NCI-H345 (cell line): ENCODE measurements at places on chromosomes 2 and 18.

DNA sequence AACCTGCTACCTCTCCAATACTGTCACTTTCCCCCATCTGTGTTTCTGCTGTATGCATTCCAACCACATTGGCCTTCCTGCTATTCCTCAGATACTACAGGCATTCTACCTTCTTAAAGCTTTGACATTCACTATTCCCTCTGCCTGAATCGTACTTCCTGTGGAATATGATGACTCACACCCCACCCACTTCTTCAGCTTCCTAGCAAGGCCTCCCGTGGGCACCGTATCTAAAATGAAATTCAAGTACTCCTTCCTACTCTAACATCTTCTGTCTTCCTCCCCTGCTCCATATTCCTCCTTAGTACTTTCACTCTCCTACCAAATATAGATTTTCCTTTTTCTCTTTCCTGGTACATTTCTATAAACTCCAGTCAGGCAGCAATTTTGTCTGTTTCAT lies 710.4 kb downstream of the RNF144A start:
- DNase-seq, result no peak

DNA sequence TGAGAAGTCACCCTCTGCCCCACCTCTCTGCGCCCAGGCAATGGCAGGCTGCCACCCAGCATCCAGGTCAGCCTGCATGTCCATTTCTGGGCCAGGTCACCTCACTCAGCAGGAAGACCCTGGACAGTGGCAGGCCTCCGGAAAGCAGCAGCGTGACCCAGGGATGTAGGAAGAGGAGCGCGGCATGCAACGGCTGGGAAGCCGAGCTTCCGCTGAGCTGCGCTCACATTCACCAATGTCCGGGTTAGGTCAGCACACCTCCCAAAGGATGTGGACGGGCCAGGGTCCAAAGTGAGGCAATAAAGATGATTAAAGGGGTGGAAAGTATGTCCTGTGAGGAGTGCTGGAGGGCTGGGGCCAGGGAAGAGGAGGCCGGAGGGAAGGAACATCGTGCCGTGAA lies 174.5 kb downstream of the CTIF start:
- no peak for DNase-seq

- no peak for DNase-seq
These were observed 119.2 kb upstream of the SLC39A10 start for GRCh38 chr2:195537811-195538210.

GRCh38 chr2:76692908-76693307 lies 829.3 kb downstream of the LRRTM4 start:
- DNase-seq, result no peak

- no peak for DNase-seq
These were observed 183.7 kb upstream of the COPS8 start for GRCh38 chr2:236901956-236902355.

GRCh38 chr2:101900375-101900774 lies 91.4 kb upstream of the IL1R2 start:
- no peak for DNase-seq

GRCh38 chr2:8797682-8798081 lies 39.7 kb downstream of the KIDINS220 start:
- DNase-seq, result no peak

GRCh38 chr2:203875471-203875870 lies 7.9 kb downstream of the CTLA4 start:
- no peak for DNase-seq

DNA sequence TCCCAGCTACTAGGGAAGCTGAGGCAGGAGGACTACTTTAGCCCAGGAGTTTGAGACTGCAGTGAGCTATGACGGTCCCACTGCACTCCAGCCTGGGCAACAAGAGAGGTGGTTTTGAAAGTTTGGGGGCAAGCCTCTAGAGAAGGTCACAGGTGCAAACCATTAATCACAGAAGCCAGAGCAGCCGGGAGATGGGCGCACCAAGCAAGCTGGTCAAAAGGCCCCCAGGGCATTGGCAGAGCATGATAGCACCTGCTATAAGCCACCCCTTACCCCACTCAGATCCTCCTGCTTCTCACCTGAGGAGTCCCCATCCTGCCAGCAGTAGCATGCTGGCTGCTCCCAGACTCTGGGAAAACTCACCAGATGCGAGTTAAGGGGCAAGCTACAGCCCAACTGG lies 116.1 kb upstream of the RAB12 start:
- DNase-seq, result no peak

- no peak for DNase-seq
These were observed 292.0 kb downstream of the ZNF804A start for GRCh38 chr2:184890311-184890710.

DNA sequence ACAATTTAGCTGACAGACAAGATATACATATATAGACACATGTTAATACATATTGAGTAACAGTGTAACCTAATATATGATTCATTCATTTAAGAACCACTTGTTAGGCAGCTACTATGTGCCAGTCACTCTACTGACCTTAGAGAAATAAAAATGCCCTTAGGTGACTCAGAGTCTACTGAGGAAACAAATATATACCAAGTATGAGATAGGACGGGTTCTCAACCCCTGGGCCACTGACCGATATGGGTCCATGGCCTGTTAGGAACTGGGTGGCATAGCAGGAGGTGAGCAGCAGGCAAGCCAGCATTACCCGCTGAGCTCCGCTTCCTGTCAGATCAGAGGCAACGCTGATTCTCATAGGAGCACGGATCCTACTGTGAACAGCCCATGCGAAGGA lies 14.8 kb downstream of the STRN start:
- no peak for DNase-seq

DNA sequence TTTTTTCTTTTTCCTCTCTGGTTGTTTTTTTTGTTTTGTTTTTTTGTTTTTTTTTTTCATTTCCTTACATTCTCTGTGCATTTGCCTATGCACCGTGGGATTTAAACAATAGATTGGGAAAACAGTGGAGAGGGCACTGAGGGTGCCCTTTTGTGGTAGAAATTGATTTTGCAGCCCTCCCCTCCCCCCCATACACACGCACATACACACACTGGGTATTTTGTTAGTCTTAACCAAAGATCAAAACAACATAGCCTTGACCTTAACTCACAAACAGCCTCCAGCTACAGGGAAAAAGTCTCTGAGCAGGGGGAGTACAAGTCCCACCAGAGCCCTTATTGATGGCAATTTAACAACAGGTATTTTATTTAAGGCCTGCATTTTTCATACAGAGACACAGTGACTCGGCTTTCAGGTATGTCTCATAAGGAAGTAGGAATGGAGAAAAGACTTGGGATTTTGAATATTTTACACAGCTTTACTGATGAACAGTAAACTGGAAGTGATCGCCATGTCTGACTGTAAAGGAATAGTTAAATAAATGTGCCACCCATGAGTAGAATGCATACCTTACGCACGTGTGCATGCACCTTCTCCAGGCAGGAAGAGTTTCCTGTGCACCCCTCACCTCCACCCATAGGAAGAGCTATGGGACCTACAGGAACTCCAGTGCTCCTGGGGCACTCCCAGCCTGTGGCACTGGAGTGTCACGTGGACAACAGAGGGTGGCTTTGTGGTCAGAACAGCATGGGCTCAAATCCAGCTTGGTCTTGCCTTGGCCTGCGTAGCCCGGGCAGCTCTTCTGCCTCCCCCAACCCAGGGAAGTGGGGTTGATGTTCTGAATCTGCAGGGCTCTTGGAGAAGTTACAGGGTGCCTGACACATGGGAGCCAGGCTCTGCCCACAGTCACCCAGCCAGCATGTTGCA lies 266.4 kb downstream of the ANAPC1 start:
- no peak for DNase-seq

DNA sequence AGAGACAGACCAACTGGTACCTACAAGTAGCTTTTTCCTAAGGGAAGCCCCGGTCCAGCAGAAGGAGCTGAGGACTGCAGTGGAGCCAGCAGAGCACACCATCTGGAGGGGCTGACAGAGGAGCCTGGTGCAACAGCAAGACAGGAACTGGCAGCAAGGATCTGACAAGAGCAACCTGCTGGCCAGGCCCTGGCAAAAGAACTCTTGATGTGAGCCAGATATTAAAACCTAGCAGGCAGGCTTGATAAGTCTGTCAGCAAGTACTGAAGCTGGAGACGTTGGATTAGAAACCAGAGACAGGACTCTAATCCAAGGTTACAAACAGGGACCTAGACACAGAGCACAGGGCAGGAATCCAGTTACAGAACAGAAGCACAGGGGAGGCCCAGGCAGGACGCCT lies 260.7 kb upstream of the MGAT5 start:
- DNase-seq, result no peak

GRCh38 chr2:103823847-103824246 lies 1030.1 kb upstream of the POU3F3 start:
- peak; percentile 92 for DNase-seq

DNA sequence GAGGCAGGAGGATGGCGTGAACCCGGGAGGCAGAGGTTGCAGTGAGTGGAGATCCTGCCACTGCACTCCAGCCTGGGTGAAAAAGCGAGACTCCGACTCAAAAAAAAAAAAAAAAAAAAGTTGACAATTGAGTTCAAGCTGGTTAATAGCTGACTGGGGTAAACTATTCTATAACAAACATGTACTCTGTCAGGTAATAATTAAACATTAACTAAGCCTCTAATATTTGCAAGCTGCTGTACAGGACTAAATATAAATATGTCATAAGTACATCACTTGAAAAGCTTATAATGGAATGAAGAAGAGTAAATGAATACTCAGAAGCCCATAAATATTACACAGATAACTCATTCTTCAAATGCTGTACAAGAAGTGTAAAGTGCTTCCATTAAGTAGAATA lies 190.4 kb upstream of the CRIM1 start:
- no peak for DNase-seq

- no peak for DNase-seq
These were observed 18.8 kb downstream of the COX7A2L start for GRCh38 chr2:42342061-42342794.

- DNase-seq, result no peak
These were observed 230.7 kb downstream of the TXNL1 start for GRCh38 chr18:56407646-56408180.

GRCh38 chr2:12824778-12825379 lies 108.1 kb downstream of the TRIB2 start:
- no peak for DNase-seq

DNA sequence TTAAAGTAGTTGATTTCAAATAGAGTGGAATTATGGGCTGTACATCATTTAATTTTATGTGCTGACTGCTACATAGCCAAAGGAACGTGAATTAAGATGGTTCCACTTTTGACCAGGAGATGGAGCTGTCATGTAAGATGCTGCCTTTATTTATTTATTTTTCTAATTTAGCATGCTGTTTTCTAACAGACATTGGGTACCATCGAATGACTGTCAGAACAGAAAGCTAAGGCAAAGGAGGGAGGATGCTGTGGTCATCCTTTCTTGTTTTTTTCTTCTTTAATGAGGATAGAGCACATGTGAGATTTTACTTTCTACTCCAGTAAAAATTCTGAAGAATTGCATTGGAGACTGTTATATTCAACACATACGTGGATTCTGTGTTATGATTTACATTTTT lies at the start of gene SCN2A:
Gene SCN2A (plus strand): TSS at position 185 of the 400 bp plus-strand sequence. CDS start 56,410 bp downstream, outside the sequence.
- DNase-seq, result peak; percentile 80

DNA sequence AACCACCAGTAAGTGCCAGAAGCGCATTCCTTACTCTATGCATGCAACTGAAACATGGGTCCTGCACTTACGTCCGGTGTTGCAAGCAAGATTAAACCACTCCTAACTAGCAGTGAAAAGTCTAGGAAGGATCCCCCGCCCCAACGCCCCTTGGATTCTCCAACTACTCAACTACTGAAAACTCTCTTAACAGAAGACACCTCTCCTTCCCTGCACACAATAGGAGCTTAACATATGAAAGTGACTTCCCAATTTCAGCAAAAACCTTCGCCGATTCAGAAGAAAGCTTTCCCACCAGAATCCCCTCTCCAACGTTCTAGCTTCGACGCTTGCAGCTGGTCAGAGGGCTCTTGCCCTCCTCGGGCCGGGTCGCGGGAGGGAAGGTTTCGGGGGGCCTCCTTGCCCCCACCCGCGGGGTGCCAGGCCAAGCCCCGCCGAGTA lies 578 bp downstream of the IWS1 start:
- no peak for DNase-seq

- no peak for DNase-seq
These were observed 19.5 kb upstream of the HNRNPLL start for GRCh38 chr2:38622210-38622609.

DNA sequence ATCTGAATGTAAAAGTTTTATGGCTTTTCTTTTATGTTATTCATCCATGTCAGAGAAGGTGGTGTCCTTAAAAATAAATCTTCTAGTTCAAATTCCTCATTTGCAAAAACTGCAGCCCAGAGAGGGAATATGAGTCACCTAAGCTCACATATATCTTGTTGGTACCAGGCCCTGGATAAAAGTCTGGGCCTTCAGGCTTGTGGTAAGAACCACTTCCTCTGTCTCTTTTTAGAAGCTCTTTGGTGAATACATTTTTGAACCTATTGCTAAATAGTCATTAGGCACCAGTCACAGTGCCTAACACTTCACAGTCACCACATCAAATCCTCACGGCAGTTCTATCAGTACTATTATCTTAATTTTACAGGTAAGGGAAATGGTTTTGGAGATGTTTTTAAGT lies 199.2 kb downstream of the KCNS3 start:
- DNase-seq, result no peak

DNA sequence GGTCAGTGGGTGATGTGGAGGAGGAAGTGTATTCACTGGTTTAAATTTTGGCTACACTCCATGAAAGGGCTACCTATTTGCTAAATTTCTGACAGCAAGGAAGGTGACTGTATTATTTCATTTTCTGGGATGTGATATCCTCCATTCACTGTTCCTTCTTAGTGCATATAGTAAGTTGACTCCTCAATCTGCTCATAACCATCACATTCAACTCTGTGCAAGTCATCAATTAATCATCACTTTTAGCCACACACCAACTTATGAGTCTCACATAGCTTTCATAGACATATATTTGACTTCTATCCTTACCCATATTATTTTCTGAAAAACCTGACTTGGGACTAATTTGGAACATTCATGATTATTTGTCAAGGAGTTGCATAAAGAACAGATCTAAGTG lies 16.9 kb downstream of the KLHL41 start:
- no peak for DNase-seq

DNA sequence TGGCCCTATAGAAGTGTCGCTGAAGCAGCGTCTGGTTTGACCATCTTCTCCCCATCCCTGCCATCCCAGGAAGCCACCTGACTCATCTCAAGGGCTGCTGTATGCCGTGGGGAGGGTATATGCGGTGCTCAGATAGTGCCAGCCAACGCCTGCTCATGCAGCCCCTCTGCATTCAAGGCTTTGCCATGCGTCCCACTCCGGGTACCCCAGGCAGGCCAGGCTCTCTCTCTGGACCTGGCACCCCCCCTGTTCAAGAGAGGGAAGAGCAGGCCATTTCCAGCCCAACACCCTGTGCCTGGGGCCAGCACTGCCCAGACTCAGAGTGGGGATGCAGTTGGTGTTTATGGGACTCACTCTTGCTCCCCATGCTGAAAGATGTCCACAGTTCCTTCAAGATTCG lies 130.0 kb downstream of the GLI2 start:
- DNase-seq, result no peak

GRCh38 chr2:188785061-188785460 lies 189.1 kb upstream of the COL3A1 start:
- no peak for DNase-seq

GRCh38 chr18:60552948-60553347 lies 180.4 kb upstream of the MC4R start:
- no peak for DNase-seq
